CD4-positive, alpha-beta T cell treated with Interleukin-15 for 4 hours (primary cell): ENCODE measurements at places on chromosomes 13 and 19.
A peak's percentile ranks its signal among the peaks of the same experiment; 100 is the strongest.

DNA sequence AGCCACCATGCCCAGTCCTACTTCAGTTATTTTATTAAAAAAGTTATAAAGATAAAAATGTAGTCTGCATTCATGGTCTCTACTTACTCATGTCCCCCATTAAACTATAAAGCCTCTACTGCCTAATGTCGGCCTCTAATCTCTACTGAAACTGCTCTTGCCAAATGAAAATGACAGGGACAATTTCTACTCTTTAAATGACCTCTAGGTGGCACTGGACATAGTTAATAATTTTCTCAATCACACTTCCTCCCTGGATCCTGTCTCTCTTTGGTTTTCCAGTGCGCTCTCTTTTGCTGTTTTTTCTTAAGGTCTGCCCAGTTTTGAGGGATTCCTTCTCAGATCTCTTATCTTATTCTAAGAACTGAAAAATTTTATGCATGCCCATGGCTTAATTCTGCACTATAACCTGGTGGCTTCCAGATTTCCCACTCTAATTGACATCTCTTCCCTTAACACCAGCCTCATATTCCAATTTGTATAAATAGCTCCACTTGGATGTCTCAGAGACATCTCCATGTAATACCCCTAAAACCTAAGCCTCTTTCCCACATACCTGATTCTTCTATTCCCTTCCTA lies 54.3 kb downstream of the MTMR6 start:
- DNase-seq: peak; percentile 20

DNA sequence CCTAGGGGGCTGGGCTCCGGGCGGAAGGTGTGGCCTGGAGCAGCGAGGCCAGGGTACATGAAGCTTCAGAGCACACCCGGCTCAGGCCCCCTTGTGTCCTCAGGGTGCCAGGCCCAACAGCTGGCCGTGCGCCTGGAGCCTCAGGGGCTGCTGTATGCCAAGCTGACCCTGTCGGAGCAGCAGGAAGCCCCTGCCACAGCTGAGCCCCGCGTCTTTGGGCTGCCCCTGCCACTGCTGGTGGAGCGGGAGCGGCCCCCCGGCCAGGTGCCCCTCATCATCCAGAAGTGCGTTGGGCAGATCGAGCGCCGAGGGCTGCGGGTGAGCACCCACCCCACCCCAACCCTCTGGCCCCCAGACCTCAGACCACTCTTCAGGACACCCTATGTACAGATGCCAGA lies 3.2 kb downstream of the SYDE1 start:
- no peak for DNase-seq

GRCh38 chr19:55257461-55258420 lies 1.1 kb downstream of the PPP6R1 start:
- DNase-seq: no peak

DNA sequence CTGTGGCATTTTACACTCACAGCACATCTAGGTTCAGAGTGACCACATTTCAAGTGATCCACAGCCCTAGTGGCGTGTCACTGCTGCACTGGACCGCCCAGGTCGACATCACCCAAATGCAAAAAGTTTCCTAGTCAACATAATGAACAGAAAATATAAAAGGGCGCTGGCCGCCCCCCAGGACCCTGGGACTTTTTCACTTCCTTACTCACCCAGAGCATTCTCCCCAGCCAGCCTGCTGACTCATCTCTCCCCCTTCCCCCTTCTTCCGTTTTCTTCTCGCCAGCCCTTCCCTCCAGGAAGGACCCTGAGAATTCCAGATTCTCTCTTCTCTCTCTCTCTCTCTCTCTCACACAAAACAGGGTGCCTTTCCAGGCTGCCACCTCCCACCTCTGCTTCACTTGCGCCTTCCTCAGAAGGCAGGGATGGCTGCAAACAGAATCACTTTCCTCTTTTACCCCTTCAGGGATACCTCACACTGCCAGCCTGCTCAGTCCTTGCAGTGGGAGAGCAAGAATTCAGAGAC lies 21.0 kb upstream of the GRWD1 start:
- no peak for DNase-seq

DNA sequence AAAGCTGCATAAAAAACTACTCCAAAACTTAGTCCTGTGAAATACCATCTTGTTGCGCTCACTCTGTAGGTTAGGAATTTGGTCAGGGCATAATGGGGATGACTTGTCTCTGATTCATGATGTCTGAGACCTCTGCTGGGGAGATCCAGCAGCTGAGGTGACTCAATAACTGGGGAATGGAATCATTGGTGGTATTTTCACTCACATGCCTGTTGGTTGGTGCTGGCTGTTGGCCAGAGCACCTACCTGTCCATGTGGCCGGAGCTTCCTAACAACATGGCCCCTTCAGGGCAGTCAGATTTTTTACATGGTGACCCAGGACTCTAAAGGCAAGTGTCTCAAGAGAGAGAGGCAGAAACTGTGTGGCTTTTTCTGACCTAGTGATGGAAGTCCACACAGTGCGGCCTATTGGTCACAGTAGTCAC lies 7.4 kb upstream of the ESD start:
- DNase-seq: no peak

DNA sequence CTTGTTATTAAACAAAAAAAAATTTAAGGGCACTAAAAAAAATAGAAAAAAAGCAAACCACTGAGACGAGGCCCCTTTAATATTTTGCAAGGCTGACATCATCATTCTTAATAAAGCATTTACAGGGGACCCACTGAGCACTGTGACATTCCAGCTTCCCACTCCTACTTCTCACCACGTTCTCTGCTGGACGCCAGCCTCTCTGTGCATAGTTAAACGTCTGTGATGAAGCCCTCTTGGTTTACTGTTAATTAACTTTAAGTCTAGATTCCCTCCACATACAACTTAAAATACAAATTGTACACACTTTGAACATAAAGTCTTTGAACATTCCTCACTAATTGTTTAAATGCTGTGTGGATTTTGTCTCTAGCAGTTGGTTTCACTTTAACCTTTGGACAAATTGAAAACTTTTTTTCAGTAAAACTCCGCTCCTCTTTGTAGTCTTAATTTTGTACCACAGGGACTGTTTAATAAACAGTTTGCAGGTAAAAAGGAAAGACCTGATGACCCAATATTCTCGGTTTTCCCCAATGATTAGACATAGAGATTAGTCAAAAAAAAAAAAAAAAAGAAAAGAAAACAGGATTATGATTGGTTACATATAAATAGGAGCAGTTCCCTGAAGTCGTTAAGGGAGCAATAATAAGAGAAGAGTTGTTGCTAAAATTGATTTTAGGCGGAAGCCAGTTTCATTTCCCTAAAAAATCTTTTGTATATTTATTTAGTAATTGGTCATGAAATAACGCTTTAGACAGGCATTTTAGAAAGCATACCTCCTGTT lies 219.8 kb downstream of the MZT1 start:
- DNase-seq: no peak

DNA sequence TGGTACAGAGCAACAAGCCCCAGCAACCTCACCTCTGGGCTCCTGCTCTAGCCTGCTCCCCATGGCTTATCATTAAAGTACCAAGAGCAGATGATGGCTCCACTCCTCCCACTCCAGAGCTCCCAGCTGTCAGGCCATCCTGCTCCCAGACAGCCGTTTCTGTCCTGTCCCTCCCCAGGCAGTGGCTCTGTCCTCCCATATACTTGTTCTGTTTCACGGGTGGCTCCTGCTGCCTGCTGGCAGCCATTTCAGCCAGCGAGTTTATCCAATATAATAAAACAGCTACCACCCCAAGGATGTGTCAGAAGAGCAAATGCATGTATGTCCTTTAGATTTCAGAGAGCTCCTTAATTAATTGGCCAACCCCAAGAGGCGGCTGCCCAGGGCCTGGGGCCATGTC lies 79.4 kb upstream of the VSTM2B start:
- no peak for DNase-seq

DNA sequence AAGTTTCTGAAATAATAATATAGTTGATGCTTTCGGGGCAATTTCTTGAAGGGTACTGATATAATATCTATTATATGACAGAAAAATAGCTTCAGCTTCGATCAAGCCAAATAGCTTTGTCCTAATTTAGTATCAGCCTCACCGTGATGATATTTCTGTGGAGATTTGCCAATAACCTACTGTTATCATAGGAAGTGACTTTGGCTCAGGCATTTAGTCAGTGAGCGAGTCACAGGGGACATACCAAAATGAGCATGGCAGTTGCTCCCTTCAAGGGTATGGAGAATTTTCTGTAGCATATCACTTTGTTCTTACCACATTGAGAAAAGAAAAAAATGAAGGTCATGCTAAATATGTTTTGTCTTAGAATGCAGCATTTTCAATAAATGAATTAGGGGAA lies 767.6 kb upstream of the SLITRK1 start:
- no peak for DNase-seq

DNA sequence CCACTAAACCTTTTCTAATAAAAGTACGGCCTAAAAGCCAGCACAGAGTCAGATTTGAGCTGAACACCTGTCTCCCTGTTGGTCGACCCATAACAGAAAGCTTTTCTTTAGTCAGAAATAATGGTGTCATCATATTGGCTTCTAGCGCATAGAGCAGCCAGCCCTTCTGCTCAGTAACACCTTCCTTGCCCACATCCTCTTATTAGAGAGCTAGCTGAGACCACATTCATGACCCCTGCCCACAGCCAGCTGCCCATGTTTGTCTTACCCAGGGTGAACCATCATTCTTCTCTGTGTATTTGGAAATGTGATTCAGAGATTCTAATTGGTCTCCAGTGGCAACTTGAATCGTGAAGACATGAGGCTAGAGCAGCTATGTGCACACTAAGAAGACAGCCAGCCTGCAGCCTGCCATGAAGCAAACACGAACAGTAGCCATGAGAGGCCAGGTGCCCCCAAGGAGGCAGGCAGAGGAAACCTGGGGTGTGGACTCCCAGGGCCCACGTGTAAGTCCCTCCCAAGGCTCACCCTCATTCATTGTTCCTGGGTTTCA lies 82.3 kb upstream of the PDCD5 start:
- peak; percentile 22 for DNase-seq

GRCh38 chr13:45231722-45232121 lies 30.9 kb upstream of the KCTD4 start:
- no peak for DNase-seq

DNA sequence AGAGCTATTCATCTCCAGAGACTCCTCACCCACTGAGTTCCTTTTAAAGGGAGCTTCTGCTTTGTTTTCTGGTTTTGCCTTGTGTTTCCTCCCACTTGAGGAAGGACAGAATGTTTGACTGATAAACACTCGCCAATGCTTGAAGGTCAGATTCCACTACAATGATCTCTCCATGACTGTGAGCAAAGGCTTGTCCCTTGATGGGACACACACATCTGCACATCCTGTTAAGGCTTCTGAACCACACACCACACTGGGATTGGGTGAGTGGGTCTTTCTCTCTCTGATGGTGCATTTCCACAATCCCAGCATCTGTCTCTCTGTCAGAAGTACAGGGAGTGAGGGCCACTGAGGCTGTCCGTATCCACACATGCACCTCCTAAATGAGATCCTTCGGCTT lies 245.3 kb downstream of the IRS2 start:
- no peak for DNase-seq

GRCh38 chr19:6362027-6362350 lies 658 bp downstream of the CLPP start:
- no peak for DNase-seq

GRCh38 chr19:10809651-10810285 lies 26.2 kb downstream of the TMED1 start:
- no peak for DNase-seq

DNA sequence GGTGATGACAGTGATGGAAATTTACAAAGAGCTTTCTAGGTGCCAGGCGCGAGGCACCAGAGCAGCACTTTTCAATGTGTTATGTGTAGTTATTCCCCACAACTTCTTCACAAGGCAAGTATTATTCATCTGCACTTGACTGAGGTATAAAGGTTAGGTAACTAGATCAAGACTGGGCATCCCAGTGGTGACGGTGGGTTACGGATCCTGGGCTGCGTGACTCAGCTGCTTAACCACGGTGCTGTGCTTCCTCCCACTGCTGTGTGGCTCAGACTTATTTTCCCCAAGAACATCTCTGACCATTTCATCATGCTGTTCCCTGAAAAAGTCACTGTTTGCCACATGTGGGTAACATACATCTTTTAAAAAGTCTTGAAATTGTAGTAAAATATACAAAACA lies 19.3 kb downstream of the EDDM13 start:
- DNase-seq: no peak

DNA sequence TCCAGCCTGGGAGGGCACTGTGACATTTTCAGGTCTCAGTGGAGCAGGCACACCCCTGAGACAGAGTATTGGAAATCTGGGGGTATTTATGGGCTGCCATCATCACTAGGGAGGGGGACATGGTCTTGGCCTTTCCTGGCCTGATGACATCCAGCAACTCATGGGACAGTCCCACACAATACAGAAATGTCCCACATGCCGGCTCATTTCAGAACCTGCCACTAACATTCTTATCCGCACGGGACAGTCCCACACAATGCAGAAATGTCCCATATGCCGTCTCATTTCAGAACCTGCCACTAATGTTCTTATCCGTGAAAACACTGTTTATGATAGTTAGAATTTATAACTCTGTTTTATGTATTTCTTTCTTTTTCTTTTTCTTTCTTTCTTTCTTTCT lies 9.8 kb downstream of the SLC8A2 start:
- no peak for DNase-seq

- no peak for DNase-seq
Measured at GRCh38 chr13:48431431-48431830, 18.5 kb upstream of the LPAR6 start.

- no peak for DNase-seq
Measured at GRCh38 chr19:11722414-11722813, 16.3 kb downstream of the ZNF823 start.

DNA sequence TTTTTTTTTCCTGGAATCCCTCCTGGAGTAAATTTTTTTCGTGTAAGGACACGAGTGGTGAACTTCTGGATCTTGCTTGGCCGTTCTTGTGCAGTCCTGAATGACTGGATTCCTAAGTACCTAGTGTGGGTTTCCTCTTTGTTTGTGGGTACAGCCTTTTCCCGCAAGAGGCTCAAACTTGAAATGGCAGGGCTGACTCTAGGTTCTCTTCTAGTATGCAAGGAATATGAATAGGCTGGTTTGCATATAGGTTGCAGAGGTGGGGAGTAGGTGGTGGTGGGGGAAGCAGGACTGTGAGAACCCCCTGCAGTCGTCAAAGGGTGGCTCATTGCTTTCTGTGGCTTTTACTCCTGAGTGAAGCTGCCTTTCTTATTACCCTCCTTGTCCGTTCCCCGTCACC lies 13.6 kb downstream of the UBAC2 start:
- DNase-seq: no peak

DNA sequence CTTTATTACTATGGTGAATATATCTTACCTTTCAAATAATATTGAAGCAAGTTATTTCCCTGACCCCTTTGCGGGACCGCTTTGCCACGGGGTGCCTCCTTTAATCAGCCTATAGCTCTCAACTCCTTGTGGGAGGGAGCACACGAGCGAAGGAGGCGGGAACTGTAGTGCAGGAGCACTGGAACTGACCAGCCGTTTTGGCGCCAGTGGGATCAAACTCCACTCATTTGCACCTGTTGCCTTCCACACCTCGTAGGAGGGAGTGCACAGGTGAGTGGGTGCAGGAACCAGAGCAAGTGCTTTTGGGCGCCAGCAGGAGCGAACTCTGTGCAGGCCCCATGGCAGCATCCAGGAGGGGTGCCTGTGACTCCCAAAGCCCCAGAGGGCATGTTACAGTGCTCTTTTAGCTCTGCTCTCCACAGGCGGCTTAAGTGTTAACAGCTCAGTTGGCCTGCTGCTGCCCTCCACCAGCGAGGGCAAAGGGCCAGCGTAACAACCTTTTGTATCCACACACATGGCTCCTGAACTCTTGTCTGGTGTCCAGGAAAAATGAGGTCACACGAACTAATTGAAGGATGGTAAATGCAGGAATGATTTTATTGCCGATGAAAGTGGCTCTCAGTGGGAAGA lies 206.9 kb downstream of the GGACT start:
- DNase-seq: no peak

GRCh38 chr13:66556306-66556705 lies 673.8 kb downstream of the PCDH9 start:
- DNase-seq: no peak

GRCh38 chr13:49635599-49636433 lies 7.5 kb downstream of the ARL11 start:
- DNase-seq: peak; percentile 45
